IMR-90 (cell line): ENCODE measurements at places on chromosomes 1 and 21. TPM values are rescaled to one million over a fixed set of nuclear protein-coding genes. Genes with fewer than 3 reads are reported as not detected.

The OR2L8 gene
- not detected in 2 replicates for total RNA-seq

The TRPM2 gene
- total RNA-seq, result not detected in 2 replicates

The BRDT gene
- total RNA-seq, result not detected in 2 replicates

The HSD3B2 gene
- not detected in 2 replicates for total RNA-seq

The C1orf146 gene
- not detected in 2 replicates for total RNA-seq

The SYT6 gene
- total RNA-seq, result not detected in 2 replicates

The ZYG11A gene
- 1.9 and 2.0 TPM in 2 replicates for total RNA-seq

The PLA2G2F gene
- total RNA-seq, result not detected in 2 replicates

The SLC16A1 gene
- total RNA-seq, result 156 and 187 TPM in 2 replicates

The VHLL gene
- total RNA-seq, result 0.28 TPM in 1 of 2 replicates, not detected in the other

The MAB21L3 gene
- total RNA-seq, result not detected in 2 replicates

The ACTL8 gene
- total RNA-seq, result under 0.01 and 0.28 TPM in 2 replicates

The TNFSF4 gene
- 19.7 and 23.6 TPM in 2 replicates for total RNA-seq

The CCDC181 gene
- 0.28 TPM in 1 of 2 replicates, not detected in the other for total RNA-seq

The CELA2B gene
- total RNA-seq, result not detected in 2 replicates

The ANKRD34A gene
- 0.56 and 0.90 TPM in 2 replicates for total RNA-seq

The CAMSAP2 gene
- 29.4 and 43.0 TPM in 2 replicates for total RNA-seq

The VAV3 gene
- total RNA-seq, result 0.18 and 0.28 TPM in 2 replicates

The ABCG1 gene
- under 0.01 and 0.36 TPM in 2 replicates for total RNA-seq

The MMP23B gene
- 1.1 and 1.4 TPM in 2 replicates for total RNA-seq

The CAPN8 gene
- total RNA-seq, result not detected in 2 replicates

The KRTAP15-1 gene
- total RNA-seq, result not detected in 2 replicates

The XPR1 gene
- 25.1 and 25.3 TPM in 2 replicates for total RNA-seq

The RPTN gene
- not detected in 2 replicates for total RNA-seq

The FAM43B gene
- not detected in 2 replicates for total RNA-seq
